ENCODE measurements at places on chromosomes 2 and 18. TPM values are rescaled to one million over a fixed set of nuclear protein-coding genes. Genes with fewer than 3 reads are reported as not detected.

GRCh38 chr2:214156971-214157370 is 253.9 kb upstream of the VWC2L start:
- no peak for DNase-seq

DNA sequence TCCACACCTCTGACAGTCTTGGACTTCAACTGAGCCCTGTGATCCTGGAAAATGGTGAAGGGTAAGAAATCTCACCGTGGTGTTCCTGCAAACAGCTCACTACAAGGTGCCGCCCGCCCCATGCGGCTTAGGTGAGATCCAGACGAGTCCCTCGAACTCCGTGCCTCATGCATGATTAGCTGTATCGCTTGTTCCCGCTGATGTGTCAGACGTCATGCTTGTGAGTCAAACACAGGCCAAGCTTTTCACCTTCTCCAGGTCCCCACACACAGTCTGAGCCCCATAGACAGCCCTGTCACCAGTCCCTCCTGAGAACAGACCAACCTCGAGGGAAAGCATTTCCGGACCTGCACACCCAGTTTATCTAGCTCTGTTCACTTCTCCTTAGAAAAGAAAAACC is 740.5 kb downstream of the GALR1 start:
- no peak for DNase-seq

- DNase-seq, result no peak
These were observed 123.9 kb downstream of the PLEKHM3 start for GRCh38 chr2:207901401-207901800.

- no peak for DNase-seq
These were observed 10.2 kb upstream of the GPC1 start for GRCh38 chr2:240425236-240425615.

GRCh38 chr2:11812466-11813248 is 66.2 kb downstream of the LPIN1 start:
- DNase-seq, result no peak

GRCh38 chr2:68391869-68392268 is 26.8 kb downstream of the PLEK start:
- no peak for DNase-seq

DNA sequence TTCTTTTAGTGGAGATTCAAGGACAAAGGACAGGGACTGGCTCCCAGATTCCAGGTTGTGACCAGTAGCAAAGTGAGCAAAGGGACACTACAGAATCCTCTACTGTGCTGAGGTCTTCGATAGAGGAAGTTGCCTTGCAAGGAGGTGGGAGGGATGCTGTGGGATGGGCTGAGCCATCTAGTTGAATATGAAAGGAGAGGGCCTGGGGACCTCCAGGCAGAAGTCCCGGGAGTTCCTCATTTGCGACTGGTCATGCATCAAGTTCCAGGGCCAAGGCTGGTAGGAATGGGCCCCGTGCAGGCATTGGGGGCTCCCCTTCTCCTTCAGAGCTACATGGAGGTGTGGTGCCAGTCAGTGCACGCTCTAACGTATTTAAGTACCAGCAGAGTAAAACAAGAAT is 12.6 kb upstream of the PROM2 start:
- no peak for DNase-seq

Gene CHRND
- polyA plus RNA-seq, result not detected

Gene ATP6V1B1
- 1.0 TPM for polyA plus RNA-seq

Gene STEAP3
- 26.7 TPM for polyA plus RNA-seq

Gene DYNAP
- polyA plus RNA-seq, result not detected
